ENCODE measurements at places on chromosomes 6 and 20.

DNA sequence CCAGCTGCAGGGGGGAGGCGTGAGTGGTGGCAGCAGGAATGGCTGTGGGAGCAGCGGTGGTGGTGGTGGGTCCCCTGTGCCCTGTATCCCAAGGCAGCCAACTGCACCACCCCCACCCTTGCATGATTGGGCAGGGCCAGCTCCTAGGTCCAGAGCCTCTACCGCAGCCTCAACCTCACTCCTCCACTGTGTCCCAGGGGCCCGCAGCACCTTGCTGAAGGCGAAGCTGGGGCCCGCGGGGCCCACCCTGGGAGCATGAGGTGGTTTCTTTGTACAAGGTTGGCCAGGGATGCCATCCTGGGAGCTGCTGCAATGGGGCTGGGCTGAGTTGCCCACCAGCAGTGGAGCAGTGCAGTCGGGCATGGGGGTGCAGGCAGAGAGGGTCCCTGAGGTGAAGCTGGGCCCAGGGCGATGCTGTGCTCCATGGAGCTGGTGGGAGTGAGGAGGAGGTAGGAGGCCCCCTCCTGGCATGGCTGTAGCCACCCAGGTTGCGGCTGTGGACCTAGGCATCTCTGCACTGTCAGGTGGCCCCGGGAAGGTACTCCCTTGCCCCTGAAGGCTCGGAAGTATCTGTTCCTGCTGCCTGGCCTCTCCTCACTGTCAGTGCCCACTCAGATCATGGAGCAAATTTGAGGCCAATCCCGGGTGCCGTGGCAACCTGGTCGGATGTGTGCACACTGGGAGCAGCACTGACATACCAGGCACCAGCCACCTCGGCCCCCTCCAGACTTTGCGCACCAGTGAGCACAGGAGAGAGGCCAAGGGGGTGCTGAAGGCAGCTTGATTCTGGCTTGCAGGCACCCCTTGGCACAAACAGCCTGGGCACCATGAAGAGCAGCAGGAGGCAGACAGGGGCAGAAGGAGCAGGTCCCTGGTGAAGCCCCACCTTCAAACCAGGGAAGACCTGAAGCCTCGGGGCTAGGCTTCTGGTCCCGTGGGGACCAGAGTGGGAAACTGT is 60.2 kb upstream of the L3MBTL3 start:
- DNase-seq, result no peak

DNA sequence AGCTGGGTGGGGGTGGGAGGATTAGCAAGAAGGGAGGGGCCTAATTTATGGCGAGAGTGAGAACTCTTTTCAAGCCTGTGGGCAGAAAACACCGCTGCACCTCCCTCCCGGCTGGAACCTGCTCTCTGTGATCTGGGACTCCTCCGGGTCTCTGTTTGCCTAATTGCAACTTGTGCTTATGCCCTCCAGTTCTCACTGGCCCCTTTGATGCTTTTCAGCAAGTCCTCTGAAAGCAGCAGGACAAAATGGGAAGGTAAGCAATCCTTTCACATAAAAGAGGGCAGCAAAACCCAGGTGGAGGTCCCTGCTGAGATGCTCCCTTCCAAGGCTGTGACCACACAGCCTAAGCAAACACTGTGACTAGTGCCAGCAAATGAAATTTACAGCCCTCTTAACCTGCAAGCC is 523.0 kb upstream of the FLRT3 start:
- DNase-seq, result no peak

DNA sequence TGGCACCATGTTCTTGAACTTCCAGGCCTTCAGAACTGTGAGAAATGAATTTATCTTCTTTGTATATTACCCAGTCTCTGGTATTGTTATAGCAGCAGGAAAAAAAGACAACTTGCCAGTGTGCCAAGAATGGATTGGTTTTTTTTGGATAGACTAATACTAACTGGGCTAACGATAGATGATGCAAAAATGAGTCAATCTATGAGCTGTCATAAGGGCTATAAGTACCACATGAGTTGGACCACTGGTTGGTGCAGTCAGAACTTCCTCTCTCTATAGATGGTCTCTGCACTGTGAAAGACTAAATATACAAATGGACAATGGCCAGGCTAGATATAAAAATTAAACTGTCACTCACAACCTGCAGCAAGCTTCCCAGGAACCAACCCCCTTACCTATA is 87.6 kb upstream of the COL21A1 start:
- no peak for DNase-seq

DNA sequence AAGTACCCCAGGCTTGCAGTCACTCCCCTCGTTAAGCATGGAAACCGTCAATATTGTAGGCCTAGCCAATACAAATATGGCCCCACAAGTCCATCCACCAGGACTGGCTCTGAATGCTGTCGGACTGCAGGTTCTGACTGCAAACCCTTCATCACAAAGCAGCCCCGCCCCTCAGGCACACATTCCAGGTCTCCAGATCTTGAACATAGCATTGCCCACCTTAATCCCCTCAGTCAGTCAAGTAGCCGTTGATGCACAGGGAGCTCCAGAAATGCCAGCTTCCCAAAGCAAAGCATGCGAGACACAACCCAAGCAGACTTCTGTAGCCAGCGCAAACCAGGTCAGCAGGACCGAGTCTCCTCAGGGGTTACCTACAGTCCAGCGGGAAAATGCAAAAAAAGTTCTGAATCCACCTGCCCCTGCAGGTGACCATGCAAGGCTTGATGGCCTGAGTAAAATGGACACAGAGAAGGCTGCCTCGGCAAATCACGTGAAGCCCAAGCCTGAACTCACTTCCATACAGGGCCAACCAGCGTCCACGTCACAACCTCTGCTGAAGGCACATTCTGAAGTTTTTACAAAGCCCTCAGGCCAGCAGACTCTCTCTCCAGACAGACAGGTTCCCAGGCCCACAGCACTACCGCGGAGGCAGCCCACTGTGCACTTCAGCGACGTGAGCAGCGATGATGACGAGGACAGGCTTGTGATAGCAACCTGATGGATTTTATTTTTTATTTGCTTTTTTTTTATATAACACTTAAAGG is 126.2 kb upstream of the EDN1 start:
- no peak for DNase-seq

- no peak for DNase-seq
Observed at GRCh38 chr20:44686934-44687333, 28.2 kb upstream of the CCN5 start.

GRCh38 chr6:166633732-166634535 is 6.9 kb upstream of the RPS6KA2 start:
- peak; percentile 76 for DNase-seq

DNA sequence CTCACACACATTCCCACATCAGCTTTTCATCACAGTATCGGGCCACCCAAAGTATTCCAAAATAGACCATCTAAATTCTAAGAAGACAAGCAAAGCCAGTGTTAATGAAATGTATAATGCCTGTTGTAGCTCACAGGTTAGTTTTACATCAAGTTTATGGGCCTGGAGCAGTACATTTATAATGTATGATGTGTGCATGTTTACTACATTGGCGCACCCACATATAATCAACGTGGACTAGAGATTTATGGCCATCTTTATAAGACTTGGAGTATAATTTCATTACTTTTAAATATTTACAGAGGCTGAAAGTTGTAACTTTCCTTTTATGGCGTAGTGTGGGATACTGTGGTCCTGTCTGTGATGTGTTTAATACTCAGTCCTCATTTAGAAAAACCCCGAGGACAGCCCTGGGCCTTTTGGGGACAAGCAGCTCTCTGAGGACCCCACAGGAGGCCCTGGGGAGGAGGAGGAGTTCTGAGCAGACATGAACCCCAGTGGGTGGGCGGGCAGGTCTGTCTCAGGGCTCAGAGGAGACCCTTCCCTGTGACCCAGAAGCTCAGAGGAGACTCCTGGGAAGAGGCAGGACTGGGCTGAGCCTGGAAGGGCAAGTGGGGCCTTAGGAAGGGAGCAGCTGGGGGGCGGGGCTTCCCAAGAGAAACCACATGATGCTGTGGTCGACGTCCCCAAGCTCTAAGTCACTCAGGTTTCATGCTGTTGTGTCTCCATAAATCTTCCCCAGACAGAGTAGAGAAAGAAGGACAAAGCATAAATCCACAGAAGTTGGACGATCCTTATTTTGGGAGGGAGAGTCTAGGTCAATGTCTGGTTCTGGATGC is 232.1 kb downstream of the PREX1 start:
- DNase-seq, result no peak

DNA sequence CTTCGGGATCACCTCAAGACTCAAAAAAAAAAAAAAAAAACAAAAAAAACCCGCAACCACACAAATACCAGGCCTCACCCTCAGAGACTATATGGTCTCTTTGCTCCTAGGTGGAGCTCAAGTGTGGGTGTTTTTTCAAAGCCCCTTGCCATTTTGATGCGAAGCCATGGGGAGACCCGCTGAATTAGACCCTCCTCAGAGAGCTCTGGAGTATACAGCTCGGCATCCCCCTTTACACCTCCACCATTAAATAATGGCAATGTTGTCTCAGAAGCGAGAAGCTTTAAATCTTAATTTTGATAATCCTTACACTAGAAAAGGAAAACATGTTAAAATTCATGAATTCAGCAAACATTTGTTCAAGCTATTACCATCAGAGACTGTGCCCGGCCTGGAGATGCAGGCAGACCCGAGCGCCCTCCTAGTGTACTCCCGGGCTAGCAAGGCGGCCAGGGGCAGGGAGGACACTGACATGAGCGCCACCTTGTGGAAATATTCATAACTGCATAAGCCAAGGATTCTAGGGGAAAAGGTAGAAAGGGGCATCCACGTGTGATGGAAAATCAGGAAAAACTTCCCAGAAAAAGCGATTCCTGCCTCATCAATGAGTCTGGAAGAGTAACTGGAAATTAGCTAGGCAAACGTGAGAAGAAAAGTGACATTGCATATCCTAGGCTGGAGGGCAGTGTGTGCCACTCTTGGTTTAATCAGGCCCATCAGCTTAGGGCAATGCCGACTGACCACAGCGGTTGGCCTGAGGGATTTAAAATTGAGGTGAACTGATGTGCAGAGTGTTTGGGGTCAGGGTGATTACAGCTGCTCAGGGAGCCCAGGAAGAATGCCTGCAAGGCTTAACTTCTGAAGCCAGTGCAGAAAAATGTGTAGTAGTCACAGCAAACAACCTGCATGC is 72.5 kb downstream of the B3GAT2 start:
- DNase-seq, result peak; percentile 53

GRCh38 chr6:106751501-106752252 is 122.3 kb downstream of the QRSL1 start:
- peak; percentile 72 for DNase-seq

DNA sequence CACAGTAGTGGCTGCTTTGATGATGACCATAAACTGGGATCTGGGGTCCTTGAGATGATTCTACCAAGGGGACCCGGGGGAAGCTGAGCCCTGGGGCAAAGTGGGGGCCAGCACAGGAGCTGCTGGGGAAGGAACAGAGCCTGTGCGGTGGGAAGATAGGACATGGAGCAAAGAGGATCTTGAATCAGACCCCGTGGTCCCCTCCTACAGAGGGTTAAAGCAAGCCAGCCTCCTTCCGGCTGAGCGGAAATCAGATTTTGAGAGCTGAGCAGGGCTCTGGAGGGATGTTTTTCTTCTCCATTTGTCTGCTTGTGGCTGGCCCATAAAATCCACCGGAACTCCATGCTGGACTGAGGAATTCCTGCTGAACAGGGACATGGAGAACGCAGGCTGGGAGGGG is 10.1 kb upstream of the TCF15 start:
- no peak for DNase-seq

GRCh38 chr6:110044096-110044495 is 66.0 kb downstream of the GPR6 start:
- DNase-seq, result no peak

All from muscle of leg (tissue), 16 donors.